ENCODE measurements at places on chromosomes 6 and 20. TPM values are rescaled to one million over a fixed set of nuclear protein-coding genes. Genes with fewer than 3 reads are reported as not detected.

- H3K36me3 ChIP-seq: no peaks in the 10 kb centered on the region
- H3K27me3 ChIP-seq: no peaks in the 10 kb centered on the region
- no peak for DNase-seq
- H3K4me1 ChIP-seq: peaks cover 74% of the 10 kb centered on the region
These were observed 18.0 kb downstream of the JARID2 start for GRCh38 chr6:15263780-15264374.

DNA sequence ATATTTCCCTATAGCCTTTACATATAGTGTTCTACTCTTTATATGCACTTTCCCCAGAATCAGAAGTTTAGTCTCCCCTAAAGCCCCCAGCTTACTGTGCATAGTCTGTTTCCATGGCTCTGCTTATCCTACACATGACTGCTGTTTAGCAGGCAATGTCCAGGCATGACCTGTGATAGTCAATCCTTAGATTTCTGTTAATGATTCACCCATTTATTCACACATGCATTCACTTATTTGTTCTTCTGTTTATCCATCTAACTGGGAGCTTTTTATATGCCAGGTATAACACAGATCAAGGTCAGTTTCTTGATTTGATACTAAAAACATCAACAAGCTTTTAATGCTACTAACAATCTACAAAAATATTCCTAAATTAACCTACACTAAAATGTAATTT lies 300.8 kb downstream of the PHF3 start:
- H3K4me3 ChIP-seq: no peak overlapping the region
- H3K4me1 ChIP-seq: no peaks in the 10 kb centered on the region
- no peak for DNase-seq

DNA sequence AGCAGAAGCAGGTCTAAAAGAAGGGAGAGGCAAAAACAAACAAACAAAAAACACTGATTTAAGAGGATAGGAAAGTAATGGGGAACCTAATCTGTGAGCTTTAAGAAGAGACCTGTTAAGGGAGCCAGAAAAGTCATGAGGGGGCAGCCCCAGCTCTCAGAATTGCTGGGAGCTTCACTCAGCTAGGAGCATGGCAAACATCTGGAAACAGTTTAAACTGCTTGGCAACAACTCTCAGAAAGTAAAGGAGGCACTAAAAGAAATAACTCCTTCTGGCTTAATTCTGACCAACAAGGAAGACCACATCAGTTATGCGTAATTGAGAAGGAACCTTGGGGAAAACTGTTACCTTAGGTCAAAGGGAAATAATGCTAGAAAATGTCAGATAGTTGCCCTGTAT lies 121.4 kb downstream of the LAMP5 start:
- H3K36me3 ChIP-seq: no peaks in the 10 kb centered on the region
- no peak for DNase-seq
- H3K27me3 ChIP-seq: no peaks in the 10 kb centered on the region
- no peak overlapping the region for H3K4me3 ChIP-seq

Gene PROKR2
- not detected for total RNA-seq

Gene PXMP4
- 6.6 TPM for total RNA-seq

Gene NFATC2
- 7.4 TPM for total RNA-seq

Measured in vagina (tissue), 2 donors.